ENCODE measurements at places on chromosomes 7 and 10. TPM values are rescaled to one million over a fixed set of nuclear protein-coding genes. Genes with fewer than 3 reads are reported as not detected.

GRID2IP gene
- total RNA-seq = not detected

UPK3BL1 gene
- 2.8 TPM for total RNA-seq

HGF gene
- total RNA-seq = 50.9 TPM

STAG3 gene
- total RNA-seq = 0.36 TPM

HECW1 gene
- 1.1 TPM for total RNA-seq

AVL9 gene
- 23.6 TPM for total RNA-seq

NUTM2D gene
- total RNA-seq = 0.56 TPM

MKX gene
- 0.28 TPM for total RNA-seq
